Retina (tissue), 1 donor: ENCODE measurements at places on chromosomes 11 and 22.

GRCh38 chr11:2816941-2817421, 68.6 kb downstream of the CDKN1C start:
- DNase-seq = no peak

DNA sequence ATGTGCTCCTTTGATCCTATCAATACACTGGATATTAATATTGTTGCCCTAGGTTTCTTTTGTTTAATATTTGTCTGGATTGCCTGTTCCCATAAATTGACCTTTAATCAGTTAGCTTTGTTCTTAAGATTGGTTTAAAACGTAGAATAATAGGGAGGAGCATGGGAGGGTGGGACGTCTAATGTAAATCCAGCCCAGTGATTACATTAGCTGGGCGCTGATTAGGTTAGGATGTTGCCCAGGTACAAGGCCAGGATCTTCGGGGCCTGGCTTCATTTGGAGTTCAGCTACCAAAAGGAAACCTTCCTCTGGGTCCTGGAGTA, at the start of gene SRSF8:
Gene SRSF8 (plus strand): TSS at position 204 of the 323 bp plus-strand sequence. CDS start 308 bp downstream, outside the sequence.
- DNase-seq = no peak

GRCh38 chr11:20835561-20835960, 166.2 kb downstream of the NELL1 start:
- no peak for DNase-seq

GRCh38 chr11:84236436-84236835, 950.3 kb upstream of the CCDC90B start:
- no peak for DNase-seq

DNA sequence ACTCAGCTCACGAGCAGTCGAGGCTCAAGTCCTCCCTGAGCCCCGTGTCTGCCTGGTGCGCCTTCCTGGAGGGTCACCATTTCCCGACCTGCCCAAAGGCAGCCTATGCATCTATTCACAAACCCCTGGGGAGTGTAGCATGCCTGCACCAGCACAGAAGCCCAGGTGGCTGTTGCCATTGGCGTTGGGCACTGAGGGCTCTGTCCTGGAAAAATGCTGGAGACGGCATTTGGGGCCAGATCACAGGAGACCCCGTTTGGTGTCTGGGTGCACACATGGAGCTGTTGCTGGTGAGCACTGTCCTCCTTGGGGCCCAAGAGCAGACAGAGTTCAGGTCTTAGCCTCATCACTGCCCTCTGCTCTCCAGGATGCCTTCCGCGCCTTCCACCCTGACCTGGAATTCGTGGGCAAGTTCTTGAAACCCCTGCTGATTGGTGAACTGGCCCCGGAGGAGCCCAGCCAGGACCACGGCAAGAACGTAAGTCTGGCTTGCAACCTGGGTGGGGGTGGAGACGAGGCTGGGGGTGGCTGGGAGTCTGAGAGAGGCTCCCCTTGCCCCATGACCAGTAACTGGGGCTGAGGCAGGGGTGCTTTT, 9.4 kb downstream of the FADS2 start:
- no peak for DNase-seq

DNA sequence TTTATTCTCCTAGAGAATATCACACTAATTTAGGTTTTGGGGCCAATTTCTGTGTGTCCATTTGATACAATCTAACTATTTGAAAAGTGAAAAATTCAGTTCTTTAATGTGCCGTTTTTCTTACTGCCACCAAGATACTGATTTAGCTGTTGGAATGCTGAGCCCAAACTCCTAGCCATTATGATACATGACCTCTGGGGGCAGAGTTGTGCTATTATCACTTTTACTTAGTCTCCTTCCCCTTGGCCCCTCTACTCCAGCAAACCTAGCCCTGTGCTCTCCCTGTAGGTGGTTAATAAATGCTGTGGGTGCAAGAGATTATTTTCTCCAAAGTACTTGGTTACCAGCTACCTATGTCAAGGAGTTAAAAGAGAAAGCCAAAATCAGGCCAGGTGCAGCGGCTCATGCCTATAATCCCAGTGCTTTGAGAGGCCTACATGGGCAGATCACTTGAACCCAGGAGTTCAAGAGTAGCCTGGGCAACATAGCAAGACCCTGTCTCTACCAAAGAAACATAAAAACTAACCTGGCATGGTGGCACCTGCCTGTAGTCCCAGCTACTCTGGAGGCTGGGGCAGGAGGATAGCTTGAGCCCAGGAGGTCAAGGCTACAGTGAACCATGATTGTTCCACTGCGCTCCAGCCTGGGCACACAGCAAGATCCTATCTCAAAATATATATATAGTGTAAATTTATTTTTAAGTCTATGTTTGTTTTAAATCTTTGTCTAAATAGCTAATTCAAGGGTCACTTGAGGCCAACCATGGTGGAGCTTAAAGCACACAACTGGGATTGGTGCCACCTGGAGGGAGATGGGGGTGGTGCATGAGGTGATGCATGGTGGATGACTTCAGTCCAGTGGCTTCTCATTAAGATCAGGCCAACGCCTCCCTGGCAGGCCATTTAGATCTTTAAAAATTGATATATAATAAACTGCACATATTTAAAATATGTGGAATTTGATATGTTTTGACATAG, 193.2 kb upstream of the PLET1 start:
- DNase-seq = no peak

DNA sequence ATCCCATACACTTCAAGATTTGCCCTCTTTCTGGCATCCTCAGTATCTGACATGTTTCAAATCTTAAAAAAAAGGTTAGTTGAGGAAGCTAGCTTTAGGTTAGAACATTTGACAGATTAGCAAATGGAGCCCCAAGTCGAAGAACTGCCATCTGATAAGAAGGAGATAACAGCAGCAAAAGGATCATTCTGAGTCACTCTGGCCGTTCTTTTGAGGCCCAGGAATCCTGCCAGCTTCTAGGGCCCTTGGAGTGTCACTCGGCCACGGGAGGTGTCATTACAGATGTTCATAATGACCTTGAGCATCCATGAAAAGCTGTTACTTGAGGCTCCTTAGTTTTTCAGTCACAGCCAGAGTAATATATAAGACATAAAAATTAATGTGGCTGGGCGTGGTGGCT, 132.1 kb upstream of the RASSF10 start:
- DNase-seq = no peak

DNA sequence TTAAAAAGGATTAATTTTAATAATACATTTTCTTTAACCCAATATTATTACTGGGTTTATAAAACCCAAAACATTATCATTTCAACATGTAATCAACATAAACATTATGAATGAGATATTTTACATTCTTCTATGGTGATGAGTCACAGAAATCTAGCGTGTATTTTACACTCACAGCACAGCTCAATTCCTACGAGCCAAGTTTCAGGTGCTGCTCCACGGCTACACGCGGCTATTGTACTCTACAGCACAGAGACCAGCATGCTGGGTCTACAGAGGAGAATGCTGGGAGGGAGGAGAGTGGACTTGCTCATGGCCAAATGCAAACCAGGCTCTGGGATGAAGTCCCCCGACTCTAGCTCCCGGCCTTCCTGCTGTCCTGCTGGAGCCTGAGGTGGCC, 72.0 kb upstream of the LMO1 start:
- DNase-seq = no peak

DNA sequence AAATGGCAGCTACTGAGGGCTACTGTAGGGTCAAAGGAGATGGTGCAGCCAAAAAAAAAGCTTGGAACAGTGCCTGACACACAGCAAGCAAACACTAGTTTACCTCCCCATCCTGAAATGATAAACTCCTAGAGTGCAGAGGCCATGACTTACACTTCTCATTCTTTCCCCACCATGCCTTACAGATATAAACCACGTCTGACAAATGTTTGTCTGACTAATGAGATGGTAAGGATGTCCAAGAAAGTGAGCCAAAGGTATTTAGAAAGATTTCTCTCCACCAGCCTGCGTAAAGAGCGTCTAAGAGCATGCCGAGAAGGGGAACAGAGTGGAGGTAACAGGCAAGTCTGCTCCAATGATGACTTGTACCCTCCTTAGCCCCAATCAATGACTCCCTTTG, 99.0 kb downstream of the LARGE1 start:
- no peak for DNase-seq

- no peak for DNase-seq
These were observed 869 bp upstream of the EIF4ENIF1 start for GRCh38 chr22:31490496-31490925.

GRCh38 chr11:1745701-1746320, 4.6 kb downstream of the IFITM10 start:
- DNase-seq = no peak

GRCh38 chr11:118263695-118264568, at the start of gene MPZL2:
Gene MPZL2, minus strand, starts transcription at chr11:118264297. Its CDS starts 144 bp downstream, at chr11:118264153.
- peak; percentile 39 for DNase-seq

GRCh38 chr11:75194147-75194546, 43.2 kb downstream of the SLCO2B1 start:
- no peak for DNase-seq

DNA sequence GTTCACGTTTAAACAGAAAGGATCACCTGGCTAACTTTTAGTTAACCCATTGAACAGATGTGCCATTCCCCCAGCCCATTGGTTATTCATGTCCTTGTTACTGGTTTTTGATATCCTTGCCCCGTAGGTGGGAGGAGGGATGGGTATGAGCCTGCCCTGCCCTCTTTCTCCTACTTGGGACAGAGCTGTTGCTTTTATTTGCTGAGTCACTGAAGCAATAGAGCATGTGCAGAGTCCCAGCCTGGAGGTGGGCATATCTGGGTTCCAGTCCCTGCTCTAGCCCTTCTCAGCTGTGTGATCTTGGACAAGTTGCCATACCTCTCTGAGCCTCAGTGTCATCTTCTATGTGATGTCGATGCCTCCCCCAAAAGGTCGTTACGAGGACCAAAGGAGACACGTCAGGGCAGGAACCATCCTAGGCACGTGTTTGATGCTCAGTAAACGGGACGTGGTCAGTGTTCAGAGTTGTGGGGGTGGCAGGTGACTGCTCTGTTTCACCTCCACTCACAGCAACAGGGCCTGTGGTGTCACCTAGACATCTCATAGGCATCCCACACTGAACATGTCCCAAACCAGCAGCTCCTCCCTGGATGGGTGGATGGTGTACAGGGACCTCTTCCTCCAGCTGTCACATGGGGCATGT, 61.0 kb downstream of the BMAL1 start:
- DNase-seq = no peak

DNA sequence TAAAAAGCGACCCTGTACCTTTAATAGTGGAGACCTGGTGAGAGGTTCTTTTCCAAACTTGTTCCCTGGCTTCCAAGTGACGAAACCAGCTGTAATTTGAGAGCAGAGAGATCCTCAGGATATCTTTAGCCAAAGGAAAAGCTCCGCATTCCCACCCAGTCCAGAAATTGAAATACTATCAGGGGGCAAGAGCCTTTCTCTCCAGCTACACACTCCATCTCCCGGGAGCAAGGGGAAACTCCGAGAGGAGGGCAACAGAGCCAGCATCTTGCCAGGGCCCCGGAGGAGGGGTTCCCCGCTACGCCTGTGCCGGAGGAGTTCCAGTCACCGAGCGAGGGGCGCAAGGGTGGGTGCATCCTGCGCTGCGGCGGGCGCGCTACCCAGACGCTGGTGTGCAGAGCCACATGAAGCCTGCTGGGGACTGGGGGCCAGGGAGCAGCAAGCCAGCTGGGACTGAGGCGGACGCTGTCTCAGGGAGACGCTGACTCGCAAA, at the start of gene FIBIN:
Gene FIBIN (plus strand): TSS at position 148 of the 493 bp plus-strand sequence. CDS start 415 bp downstream, outside the sequence.
- peak; percentile 74 for DNase-seq

- DNase-seq = no peak
These were observed 9.5 kb downstream of the APOL6 start for GRCh38 chr22:35657571-35658312.

DNA sequence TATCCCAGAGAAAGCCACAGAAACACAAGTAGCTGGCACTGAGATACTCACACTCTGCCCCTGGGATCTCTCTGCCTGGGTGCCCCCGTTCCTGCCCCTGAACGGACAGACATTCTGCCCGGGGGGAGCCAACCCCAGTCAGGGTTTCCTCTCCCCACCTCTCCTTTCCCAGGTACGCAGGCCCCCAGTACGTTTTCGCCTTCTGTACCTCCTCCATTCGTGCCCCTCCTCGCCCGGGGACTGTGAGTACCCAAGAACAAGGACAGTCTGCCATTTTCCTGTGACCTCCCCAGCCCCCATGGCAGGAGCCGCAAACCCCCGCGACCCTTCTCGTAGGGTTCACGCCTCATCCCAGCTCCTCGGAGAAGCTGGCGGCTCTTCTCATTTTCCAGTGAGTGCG, 29.1 kb upstream of the ELFN2 start:
- no peak for DNase-seq

- DNase-seq = peak; percentile 62
These were observed 13.0 kb downstream of the CDC42BPG start for GRCh38 chr11:64831411-64831891.

DNA sequence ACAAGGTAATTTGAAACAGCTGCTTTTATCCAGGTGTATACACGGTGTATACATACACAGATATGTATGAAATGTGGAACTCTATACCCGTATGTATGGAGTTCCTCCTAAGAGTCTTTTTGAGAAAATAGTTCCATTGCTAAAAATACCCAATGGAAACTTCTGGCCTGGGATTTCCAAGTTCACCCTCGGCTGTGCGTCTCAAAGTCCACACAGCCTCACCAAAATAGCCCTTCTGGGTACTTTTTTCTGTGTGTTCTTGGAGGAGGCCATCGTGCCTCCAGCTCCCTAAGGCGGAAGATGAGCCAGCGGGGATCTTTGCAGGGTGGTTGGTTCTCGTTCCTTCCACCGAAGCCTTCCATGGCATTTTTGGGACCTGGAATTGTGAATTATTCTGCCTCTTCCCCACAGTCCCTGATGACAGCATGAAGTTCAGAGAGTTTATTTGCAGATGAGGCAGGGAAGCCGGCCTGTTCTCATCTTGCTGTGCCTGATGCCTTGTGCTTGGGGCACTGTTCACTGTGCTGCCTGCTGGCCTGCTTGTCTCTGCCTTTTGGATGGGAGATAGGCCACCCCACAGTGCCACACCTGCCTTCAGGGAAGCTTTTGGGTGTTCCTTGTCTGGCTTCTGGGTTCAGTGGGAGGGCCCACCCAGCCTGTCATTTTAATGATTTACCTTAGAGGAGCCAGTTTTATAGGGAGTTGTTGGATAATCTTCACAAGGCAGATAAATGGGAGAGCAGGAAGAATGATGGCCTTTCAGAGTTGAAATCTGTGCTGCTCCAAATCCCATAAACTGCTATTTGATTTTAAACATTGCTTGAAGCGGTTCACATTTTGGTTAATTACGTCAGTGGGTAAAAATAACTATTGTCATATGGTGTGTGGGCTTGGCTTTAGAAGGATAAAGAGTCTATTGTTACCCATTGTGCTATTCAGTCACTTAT, 112.7 kb upstream of the OR4B1 start:
- no peak for DNase-seq

- peak; percentile 56 for DNase-seq
These were observed 393.5 kb downstream of the TENM4 start for GRCh38 chr11:79047321-79047720.

- no peak for DNase-seq
These were observed 307.7 kb downstream of the JRKL start for GRCh38 chr11:96697466-96697865.

- DNase-seq = no peak
These were observed 5.6 kb upstream of the CARNS1 start for GRCh38 chr11:67409781-67410368.

GRCh38 chr22:27699383-27700019, 102.1 kb downstream of the MN1 start:
- no peak for DNase-seq

DNA sequence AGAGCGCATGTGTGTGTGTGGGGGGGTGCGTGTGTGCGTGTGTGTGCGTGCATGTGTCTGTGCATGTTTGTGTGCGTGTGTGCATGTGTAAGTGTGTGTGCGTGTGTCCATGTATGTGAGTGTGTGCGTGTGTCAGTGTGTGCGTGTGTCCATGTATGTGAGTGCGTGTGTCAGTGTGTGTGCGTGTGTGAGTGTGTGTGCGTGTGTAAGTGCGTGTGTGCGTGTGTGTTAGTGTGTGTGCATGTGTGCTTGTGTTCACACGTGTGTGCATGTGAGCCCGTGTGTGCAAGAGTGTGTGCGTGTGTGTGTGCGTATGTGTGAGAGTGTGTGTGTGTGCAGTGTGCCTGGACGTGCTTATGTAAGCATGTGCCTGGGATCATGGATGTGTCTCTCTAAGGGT, 14.7 kb upstream of the APOL6 start:
- DNase-seq = no peak
